ENCODE measurements at places on chromosomes 1 and 21.

- DNase-seq, result no peak
These were observed 35.7 kb upstream of the FAM78B start for GRCh38 chr1:166202546-166202945.

DNA sequence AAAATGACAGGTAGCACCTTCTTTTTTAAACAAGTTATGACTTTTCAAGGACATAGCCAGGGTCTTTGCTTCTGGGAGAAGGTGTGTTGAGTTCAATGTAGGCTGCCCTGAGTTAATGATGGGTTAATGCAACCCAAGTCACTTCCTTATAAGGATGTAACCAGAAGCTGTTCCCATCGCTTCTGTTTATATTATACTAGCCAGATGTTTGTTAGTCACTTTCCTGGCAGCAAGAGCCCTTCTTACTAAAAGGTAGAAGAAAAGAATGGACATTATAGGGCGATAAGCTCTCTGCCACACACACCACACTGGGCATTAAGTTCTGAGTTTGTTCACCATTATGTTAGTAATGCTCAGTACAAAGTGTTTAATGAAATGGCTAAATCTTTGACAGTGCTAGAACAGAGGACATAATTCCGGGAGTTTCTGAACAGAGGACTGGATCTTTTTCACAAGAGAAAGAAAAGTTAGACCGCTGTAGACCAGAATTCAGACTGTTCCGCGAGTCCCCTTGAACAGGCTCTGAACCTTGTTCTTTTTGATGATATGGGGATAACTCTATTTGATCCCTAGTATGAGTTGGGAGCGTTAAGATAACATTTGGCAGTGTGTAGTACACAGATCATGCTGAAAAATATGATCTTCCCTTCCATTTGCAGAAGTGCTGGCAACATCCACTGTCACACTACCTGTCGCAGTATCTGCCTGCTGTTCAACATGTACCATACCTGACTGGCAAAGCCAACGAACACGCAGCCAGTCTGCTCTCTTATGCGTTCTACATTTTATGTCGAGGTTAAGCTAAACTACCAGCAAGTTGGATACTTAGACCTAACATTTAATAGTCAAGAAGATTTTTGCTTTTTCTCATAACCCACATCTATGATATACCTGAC lies 41.0 kb downstream of the DEGS1 start:
- no peak for DNase-seq

GRCh38 chr1:186925881-186926669 lies 97.3 kb downstream of the PLA2G4A start:
- no peak for DNase-seq

DNA sequence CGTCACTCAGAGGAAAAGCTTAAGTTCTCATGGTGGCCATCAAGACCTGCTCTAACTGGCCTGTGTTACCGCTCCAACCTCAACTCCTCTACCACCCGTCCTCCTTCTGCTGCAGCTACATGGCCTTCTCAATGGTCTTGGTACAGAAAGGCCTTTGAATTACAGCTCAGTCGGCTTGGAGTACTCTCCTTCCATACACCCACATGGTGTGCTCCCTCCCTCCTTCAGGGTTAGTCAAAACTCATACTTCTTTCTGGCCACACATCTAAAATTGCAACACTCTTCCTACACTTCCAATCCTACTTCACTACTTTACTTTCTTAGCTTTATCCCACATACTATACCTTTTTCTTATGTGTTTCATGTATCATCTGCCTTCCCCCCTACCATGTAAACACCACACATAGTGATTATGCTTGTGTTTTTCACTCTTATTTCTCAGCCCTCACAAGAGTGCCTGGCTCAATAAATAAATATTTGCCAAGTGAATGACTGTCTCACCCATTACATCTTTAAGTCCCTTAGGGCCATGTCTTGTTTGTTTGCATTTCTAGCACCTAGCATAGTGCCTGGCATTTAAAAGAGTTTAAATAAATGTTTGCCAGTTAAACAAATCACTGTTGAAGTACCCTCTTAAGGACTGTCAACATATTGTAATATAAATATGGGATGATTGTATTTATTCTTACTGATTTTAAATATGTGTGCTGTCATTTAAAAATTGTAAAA lies 37.6 kb upstream of the HMCN1 start:
- no peak for DNase-seq

DNA sequence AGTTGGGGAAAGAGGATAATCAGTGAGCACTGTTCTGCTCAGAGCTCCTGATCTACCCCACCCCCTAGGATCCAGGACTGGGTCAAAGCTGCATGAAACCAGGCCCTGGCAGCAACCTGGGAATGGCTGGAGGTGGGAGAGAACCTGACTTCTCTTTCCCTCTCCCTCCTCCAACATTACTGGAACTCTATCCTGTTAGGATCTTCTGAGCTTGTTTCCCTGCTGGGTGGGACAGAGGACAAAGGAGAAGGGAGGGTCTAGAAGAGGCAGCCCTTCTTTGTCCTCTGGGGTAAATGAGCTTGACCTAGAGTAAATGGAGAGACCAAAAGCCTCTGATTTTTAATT lies 42.7 kb downstream of the YARS1 start:
- no peak for DNase-seq

DNA sequence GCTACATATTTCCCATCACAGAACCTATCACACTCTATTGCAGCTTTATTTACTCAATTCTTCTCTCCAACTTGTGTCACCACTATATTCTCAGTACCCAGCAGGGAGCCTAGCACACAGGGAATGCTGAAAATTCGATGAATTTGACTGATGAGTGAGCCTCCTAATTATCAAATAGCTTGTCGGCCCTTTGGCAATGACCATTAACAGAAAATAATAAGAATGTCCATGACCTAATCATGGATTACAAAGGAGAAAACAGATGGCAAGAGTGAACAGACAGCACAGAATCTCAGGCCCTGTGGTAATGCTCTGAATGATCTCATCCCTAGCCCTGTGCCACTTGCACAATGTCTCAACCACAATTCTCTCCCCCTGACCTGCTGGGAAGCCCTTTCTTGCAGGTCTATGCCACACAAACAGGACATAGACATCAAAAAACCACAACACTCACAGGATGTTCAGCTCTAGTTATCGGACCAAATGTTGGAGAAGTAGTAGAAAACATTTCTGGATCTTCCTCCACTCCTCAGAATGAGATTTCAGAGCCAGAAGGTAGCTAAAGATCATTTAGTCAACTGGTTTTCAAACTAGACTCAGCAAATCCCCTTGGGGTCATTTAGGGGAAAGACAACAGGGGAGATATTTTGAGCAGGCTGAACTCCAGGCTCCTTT lies 68.4 kb downstream of the LUZP1 start:
- DNase-seq, result no peak

DNA sequence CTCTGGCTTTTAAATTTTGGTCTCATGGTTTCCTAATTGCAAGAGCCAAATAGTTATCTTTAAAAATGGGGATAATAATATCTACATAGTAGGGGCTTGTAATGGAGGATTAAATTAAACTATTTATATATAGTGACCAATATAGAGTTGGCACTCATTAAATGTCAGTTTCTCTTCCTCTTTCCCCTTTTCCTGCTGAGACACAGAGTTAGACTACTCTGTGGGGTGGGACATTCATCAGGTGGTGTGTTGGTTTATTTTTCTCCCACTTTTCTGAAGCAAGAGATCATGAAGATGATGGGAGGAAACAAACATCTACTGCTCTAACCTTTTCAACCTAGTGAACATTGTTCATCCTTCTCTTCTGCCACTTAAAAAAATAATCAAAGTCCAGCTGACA lies 17.3 kb upstream of the RAP1A start:
- DNase-seq, result no peak

GRCh38 chr21:45423968-45424853 lies 19.2 kb downstream of the COL18A1 start:
- DNase-seq, result no peak

GRCh38 chr1:245829826-245830225 lies 675.0 kb downstream of the KIF26B start:
- no peak for DNase-seq

- no peak for DNase-seq
These were observed 43.4 kb downstream of the FHAD1 start for GRCh38 chr1:15290382-15290781.

DNA sequence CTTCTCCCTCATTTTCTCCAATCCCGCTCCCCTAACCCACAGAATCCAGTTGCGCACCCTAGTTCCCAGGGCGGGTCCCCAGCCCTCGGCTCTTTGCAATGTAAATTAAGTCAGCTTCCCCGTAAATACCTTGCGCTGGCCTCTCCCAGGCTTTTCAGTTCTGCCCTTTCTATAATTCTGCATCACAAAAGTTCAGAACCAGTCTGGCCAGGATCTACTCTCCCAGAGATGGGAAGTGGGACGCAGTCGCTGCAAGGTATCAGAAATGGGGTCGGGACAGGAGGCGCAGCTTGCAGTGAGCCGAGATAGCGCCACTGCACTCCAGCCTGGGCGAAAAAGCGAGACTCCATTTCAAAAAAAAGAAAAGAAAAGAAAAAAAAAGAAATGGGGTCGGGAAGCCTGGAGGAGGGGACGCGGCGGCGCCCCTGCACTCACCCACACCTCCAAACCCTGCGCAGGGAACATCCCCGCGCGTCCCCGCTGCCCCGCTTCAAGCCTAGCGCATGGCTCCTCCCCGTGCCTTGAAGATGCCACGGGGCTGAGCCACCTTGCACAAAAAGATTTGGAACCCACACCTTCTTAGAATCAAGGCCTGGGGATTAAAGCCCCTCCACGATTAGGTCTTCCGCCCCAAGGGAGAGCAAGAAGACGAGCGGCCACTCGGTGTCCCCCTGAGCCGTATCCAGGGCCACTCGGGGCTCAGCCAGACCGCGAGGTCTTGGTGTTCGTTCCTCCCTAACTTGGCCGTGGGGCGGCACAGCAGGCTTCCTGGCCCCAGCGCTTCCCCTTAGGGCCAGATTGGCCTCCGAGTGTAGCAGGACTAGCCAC lies 27.2 kb upstream of the ITLN2 start:
- no peak for DNase-seq

DNA sequence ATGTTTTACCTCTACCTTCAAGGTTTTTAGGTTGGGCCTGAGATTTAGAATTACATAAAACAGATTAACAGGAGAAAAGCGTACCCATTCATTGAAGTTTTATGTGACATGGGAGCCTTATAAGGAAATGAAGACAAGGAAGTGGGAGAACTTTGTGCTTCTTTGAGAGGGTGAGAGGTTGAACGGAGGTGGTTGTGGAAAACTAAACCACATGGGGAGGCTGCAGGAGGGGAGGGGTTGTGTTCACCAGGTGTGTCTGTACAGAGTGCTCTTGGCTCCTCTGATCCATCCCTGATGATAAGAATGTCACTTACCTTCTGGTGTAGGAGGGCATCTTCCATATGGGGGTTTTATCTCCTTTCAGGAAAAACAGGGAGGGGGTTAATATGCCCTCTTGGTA lies 2.7 kb downstream of the SLX9 start:
- no peak for DNase-seq

- no peak for DNase-seq
These were observed 15.1 kb upstream of the OMA1 start for GRCh38 chr1:58561633-58562032.

DNA sequence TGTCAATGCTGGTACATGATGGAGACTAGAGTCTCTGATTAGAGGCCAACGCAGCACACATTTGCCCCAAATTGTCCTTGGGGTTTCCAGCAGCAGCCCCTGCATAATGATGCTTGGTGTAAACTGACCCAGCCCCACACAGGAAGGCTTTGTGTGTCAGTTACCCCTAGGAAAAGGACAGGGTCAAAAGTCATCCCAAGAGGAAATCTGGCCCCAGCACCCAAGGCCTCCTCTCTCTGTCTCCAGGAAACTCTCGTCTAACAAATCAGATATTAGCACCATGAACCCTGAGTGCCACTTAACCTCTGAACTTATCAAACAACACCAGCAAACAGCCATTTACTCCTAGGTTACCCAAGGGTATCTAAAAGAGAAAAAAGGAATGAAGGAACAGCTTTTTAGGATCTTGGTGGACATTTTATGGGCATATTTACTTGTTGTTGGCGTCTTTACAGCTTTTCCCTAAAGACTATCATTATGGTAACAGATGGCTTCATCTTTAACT lies 84.5 kb downstream of the PSMG1 start:
- no peak for DNase-seq

- DNase-seq, result no peak
These were observed 17.7 kb upstream of the ZSCAN20 start for GRCh38 chr1:33454646-33455282.

DNA sequence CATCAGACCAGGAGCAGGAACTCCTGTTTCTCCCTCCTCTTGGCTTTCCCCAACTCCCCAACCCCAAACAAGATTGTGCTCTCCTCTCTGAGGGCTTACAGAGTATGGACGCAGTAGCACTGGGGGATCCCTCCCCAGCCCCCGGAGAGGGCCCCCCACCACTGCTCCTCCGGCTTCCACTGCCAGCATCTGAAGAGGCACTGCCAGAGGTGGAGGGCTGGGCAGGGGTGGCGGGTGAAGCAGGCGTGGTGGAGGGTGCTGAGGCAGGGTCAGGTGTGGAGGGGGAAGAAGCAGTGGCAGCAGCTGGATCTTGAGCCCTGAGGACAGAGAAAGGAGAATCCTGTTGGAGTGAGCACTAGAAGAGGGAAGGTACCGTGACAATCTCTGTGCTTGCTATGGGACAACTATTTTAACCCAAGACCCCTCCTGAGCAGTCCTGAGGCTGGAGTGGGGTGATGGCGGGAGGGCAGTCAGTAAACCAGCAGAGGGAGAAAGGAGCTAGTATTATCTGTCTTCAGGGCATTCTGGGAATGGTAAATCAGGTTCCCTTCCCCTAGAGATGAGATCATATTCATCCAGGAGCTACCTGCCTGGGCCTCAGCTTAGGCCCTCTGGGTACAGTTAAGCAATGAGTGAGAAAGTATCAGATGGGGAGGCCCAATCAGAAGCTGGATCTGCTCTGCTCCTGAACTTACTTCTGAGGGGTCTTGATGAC lies 2.4 kb downstream of the UBQLN4 start:
- DNase-seq, result no peak

- no peak for DNase-seq
These were observed 62.9 kb upstream of the HP1BP3 start for GRCh38 chr1:20850021-20850420.

GRCh38 chr1:156553860-156554485 lies 18.4 kb downstream of the IQGAP3 start:
- no peak for DNase-seq

Data from COR-L47 (cell line).